ENCODE measurements at places on chromosomes 2 and 18.

GRCh38 chr2:208370881-208371633 lies 35.5 kb upstream of the PTH2R start:
- no peak for DNase-seq

- DNase-seq = no peak
These were observed 10.4 kb downstream of the TXNL1 start for GRCh38 chr18:56627991-56628390.

GRCh38 chr2:111930409-111930808 lies 32.0 kb downstream of the MERTK start:
- no peak for DNase-seq

DNA sequence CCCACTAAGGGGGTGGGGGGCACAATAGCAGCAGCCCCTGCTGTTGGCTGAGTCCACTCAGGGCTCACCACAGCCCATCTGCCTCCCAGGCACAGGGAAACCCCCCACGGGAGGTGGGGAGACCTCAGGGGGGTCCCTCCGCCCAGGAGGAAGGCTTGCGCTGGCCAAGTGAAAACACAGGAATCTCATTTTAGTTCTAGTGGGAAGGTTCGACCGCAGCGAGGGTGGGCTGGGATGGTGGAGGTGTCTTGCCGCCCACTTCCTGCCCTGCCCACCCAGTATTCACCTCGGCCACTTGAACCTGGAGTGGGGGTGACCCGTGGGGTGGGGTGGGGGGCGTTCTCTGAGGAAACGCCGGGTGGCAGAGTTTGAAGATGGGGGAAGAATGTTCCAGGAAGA lies 6.9 kb upstream of the BOK start:
- no peak for DNase-seq

DNA sequence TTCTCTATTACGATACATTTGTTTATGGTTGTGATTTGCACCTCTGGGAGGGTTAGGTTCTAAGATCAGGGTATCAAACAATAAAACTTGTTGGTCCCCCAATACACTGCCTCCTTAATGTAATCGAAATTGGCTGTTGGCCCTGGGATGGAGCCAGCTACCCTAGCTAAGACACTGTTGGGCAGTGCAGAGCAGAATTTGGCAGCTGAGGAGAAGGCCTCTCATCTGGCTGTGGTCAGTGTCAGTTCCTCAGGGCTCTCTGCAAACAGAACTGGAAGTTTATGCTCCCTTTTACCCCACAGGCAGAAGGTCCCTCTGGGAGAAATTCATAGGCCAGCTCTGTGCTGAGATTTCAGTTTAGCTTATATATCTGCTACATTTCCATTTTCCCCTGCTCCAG lies 8.6 kb upstream of the HAAO start:
- no peak for DNase-seq

DNA sequence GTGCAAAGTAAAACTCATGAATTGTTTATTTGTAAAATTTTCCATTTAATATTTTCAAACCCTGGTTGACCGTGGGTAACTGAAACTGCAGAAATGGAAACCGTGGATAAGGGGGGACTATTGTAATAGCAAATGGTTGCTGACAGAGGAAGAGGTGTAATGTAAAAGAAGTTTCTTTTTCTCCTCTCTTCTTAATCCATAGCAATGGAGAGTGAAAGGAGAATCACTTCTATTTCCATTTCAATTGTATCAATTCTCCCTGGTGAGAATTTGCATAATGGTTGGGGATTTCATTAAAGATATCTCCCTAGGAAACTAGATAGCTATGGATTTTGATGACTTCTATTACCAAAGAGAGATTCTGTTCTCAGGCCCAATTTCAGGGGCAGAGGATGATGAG lies 24.8 kb downstream of the TACR1 start:
- DNase-seq = no peak

GRCh38 chr2:108806371-108807113 lies 20.0 kb downstream of the CCDC138 start:
- DNase-seq = no peak

DNA sequence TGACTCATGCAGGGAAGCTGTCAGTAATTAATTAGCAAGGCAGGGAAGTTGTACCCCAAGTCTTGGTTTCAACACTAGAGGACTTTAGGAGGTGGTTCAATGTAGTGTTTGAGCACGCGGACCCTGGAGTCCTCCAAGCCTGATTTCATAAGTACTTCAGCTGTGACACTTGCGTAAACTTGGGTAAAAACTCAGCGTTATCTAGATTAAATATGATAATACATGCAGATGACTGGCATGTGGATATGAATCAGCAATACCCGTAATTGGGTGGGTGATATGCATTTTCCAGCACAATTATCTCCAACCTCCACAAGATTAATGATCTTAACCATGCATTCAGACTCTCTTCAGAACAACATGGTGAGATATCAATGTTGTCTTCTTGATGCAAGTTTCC lies 5.2 kb downstream of the UGT1A7 start:
- no peak for DNase-seq

DNA sequence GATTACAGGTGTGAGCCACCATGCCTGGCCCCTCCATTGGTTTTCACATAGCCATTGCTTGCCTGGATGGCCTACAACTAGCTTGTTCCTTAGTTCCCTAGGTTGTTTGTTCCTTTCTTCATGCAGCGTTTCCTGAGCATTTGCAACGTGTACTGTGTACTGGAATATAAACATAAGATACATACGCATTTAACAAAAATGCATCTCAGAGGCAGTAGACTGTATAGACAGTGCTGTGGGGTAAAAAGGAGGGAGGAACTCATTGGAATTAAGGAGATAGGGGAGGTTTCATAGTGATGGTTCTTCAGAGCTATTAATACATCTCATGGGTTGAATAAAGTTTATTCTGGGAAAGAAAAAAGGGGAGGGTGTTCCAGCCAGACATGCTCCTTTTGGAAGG lies 260.5 kb upstream of the RASGRP3 start:
- no peak for DNase-seq

GRCh38 chr2:9964334-9964980 lies 13.0 kb downstream of the GRHL1 start:
- DNase-seq = no peak

- DNase-seq = no peak
These were observed 8.0 kb downstream of the GNLY start for GRCh38 chr2:85702172-85702571.

- no peak for DNase-seq
These were observed 742.6 kb upstream of the HS6ST1 start for GRCh38 chr2:129061069-129061768.

- DNase-seq = peak; percentile 69
These were observed 102.9 kb upstream of the TGFA start for GRCh38 chr2:70656421-70657010.

DNA sequence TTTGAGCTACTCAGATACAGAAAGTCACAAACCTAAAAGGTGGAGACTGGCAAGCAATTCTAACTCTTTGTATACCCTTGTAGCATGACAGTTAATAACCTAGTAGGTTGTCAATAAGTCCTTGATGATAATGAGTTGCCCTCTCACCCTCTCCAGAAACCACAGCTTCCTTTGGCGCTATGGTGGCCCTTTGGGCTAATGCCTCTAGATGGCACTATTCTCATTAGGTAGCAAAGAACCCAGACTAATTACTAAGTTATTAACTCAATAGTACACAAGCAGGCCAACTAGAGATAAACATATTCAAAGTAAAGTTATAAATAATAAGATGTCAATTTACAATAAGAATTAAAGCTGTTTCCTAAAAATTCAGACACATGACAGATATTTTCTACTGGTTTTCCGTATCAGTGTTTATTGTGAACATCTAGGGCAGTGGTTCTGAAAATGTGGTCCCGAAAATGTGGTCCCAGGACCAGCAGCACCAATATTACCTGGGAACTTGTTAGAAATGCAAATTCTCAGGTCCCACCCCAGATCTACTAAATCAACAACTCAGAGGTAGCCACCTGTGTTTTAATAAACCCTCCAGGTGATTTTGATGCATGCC lies 41.1 kb downstream of the LDAH start:
- DNase-seq = no peak

DNA sequence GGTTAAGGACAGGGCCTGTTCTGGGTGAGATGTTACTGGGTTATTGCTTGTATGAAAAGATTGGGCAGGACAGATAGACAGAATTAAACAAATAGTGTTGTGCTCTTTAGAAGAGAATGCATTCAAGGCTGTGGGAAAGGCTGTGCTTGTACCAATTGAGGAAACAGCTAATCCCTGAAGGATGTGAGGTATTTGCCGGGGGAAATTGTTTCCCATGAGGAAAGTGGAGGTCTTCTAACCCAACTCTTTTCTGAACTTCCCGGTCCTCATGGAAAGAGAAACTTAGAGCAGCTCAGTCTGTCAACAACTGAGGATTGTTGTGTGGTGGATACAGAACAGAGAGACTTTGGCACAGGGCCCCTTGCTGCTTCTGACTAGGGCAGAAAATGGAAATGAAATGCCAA lies 9.5 kb downstream of the SLC1A4 start:
- DNase-seq = no peak

GRCh38 chr2:223932816-223933800 lies 12.0 kb downstream of the WDFY1 start:
- no peak for DNase-seq

DNA sequence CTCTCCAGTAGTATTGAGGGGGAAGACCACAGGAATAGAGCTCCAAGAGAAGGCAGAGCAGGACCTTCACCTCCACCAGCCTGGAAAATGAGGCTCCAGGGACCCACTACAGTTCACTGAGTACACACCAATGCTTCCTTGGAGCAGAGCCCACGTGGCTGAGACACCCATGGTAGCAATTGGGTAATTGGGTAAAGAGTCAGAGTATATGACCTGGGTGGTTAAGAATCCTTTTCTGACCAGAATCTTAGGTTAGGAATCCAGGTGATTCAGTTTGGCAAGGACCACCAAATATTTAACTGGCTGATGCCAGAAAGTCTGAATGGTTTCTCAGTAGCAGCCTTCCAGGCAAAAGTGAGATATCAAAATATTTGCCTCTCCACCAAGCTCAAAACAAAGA lies 107.7 kb downstream of the MDH1 start:
- no peak for DNase-seq

DNA sequence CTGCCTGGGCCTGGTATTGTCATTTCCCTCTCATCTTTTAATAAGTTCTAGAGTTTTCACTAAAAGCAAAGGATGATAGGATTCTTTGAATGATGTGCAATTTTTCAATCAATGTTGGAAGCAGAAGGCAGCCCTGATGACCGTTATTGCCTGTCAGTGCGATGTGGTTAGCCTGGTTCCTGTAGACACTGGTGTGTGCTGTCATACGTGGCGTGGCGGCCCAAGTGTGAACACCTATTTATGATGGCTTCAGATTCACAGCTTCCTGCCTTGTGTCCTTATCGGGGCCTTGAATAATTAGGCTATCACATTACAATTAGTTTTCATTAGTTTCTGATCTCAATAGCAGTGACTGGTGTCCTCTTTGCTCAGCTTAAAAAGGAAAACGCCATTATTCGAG lies 218.5 kb downstream of the TPGS2 start:
- no peak for DNase-seq

DNA sequence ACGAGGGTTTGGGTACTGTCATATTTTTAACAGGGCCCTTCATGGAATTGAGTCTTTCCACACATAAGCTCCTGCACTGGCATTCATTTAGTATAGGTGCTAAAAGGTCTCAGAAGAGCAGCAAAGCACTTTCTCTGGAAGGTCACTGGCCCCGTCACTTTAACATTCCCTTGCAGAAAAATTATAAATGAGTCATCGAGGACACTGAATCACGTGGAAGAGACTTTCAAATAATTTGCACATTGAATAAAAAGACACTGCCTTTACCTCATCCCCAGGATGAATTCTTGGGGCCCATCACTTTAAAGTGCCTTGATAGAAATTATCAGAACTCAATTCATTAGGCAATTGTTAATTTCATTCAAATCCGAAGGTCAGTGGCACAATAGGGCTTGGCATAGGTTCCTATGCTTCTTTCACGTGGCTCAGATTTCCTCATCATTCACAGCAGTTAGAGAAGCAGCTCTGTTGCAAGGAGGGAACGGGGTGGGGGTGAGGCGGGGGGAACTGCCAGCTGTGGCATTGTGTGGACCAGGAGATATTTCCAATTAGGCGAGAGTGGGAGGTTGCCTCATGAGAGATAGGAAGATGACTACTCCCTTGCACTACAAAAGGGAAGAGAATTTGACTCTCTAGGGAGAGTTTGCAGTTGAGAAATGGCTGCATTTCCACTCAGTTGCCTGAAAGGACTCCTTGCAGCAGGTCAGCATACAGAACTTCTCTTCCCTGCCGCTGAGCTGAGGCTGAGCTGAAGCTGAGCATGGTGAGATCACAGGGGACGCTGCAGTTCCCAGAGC lies 86.3 kb upstream of the NPAS2 start:
- no peak for DNase-seq

DNA sequence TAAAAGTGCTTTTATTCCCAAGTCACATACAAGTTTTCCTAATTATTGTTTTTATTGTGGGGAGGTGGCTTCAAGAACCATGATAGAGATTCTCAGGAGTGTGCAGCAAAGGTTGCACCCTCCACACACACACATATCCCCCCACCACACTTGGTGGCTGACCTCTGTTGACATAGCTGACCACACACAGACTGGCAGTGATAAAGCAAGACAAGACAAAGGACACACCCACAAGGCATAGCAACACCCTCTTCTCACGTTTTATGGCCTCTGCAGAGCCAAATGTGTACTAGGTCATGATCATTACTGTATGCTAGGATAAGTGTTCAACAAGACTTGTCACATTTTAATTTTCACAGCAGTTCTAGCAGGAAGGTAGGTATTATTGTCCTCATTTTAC lies 143.0 kb upstream of the EPC2 start:
- no peak for DNase-seq

DNA sequence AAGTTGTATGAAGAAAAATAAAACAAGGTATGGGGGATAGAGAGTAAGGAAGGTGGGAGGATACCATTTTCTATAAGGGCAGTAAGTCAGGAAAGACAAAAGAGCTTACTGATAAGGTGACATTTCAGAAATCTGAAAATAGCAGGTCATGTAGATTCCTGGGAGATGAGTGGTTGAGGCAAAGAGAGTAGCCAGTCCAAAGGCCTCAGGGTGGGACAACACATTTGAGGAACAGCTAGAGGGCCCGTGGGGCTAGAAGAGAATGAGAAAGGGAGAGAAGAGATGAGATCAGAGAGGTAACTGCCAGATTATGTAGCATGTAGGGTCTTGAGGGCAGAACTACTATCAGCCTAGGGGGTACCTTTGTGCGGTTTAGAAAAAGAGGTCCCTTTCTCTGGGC lies 2.9 kb downstream of the CLHC1 start:
- DNase-seq = no peak

DNA sequence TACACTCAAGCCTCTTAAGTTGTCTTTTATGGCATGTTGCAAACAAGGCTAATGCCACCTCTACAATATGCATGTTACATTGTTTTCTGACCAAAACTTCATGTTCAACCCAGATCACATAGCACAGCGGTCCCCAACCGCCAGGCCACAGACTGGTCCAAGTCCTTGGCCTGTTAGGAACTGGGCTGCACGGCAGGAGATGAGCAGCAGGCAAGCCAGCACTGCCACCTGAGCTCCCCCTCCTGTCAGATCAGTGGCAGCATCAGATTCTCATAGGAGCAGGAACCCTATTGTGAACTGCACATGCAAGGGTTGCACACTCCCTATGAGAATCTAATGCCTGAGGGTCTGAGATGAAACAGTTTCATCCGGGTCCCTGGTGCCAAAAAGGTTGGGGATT lies 324.8 kb upstream of the CHAC2 start:
- DNase-seq = no peak

GRCh38 chr2:152510621-152511020 lies 175.6 kb downstream of the FMNL2 start:
- no peak for DNase-seq

Data from osteocyte (in vitro differentiated cells).